ENCODE measurements at places on chromosomes 6 and 20.

GRCh38 chr20:48791014-48791413 is 36.8 kb downstream of the PREX1 start:
- no peak for DNase-seq

DNA sequence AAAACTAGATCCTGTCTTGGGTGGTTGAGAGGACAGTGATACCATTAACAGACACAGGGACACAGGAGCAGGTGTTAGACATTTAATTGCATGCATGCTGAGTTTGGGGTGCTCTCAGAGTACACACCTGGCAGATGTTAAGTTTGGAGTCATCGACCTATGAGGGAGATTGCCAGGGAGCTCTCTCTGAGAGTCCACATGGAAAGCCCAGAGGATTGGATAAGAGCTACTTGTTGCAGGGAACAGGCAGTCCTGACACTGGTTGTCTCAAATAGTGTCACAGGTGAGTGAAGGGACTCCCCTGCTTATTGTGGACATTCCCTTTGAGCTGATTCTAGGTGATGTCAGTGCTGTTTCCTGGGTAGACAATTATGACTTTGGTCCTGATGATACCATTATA is 3.1 kb downstream of the ATRN start:
- no peak for DNase-seq

- DNase-seq = no peak
Observed at GRCh38 chr6:3422435-3423070, 34.3 kb downstream of the SLC22A23 start.

- DNase-seq = no peak
Observed at GRCh38 chr6:168313431-168314011, 6.1 kb downstream of the DACT2 start.

- peak; percentile 2 for DNase-seq
Observed at GRCh38 chr6:107490566-107491137, 735 bp downstream of the SOBP start.

DNA sequence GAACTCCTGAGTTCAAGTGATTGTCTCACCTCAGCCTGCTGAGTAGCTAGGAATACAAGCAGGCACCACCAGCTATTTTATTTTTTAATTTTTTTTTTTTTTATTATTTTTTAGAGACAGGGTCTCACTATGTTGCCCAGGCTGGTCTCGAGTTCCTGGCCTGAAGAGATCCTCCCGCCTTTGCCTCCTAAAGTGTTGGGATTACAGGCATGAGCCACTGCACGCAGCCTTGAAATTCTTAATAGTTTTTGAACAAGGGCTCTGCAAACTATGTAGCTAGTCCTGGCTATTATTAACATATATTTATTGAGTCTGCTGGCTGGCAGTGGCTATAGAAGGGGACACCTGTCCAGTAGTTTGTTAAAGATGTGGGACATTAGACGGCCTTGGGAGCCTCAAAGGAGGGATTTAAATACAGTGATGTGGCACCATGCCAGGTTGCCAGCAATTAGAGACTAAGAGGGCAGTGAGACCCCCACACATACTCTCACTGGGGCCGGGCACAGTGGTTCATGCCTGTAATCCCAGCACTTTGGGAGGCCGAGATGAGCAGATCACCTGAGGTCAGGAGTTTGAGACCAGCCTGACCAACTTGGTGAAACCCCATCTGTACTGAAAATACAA is 21.1 kb upstream of the TAF8 start:
- DNase-seq = no peak

DNA sequence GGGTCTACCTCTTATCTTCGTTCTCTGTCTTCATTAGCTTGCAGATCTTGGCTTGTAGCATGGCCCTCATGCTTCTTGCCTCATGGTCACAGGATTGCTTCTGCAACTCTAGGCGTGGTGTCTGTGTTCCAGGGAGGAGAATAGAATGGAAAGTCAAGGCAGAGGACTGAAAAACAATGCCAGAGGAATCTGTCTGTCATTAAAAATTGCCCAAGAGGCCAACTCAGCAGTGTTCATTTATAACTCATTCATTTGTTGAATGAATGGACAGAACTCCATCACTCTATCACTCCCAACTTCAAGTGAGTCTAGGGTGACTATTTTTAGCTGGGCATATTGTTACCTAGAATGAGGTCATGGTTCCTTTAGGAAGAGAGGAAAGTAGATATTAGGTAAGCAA is 179.6 kb downstream of the UST start:
- no peak for DNase-seq

DNA sequence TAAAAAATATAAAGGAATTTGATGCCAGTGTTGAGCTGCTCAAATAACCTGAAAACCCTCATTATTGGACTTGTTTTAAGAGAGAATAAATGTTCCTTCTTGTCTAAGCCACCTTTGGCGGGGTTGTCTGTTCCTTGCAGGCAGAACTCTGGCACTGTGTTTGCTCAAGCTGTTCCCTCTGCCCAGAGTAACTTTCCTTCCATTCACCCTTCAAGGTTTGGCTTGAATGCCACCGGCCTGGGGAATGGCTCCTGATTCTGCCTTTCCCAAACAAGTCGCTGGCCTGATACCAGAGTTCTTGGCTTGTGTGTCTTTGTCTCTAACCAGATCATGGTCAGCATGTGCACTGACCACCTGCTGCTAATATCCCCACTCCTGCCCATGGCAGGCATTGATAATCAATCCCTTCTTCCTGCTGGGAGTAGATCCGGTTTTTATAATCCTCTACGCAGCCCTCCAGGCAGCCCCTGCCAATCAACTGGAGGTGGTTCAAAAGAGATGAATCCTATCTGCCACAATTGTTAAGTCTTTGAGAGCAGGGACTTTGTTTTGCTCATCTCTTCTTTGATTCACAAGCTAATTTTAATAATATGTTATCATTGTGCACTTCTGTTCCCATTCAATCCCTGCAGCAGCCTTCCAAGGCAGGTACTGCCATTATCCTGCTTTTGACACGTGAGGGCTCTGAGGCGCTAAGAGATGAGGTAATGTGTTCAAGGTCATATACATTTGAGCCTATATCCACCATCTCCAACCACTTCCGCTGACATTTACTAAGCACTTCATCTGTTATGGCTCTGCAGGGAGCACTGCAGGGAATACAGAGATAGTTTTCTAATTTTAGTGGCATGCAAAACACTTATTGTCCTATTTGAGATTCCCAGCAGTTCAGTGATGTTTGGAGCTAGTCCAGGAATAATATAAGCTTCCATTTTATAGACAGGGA is 3.1 kb upstream of the CCM2L start:
- no peak for DNase-seq

- DNase-seq = no peak
Observed at GRCh38 chr6:20751293-20751935, 217.2 kb downstream of the CDKAL1 start.

DNA sequence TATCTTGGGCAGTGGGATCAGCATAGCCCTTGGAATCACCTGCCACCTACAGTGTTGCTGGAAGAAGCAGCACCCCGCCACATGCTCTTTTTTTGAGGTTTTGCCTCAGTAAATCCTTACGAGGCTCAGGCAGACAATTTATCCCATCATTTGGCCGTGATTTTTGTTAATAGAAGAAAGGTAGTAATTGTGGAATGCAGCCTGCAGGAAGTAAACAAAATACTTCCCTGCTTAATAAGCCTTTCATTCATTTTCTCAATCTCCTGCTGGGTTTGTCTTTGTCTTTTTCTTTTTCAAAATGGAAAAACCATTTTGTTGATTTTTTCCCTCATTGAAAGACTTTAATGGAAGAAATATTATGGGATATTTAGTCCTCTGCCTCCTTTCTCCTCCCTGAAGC is 93.7 kb upstream of the CD83 start:
- no peak for DNase-seq

GRCh38 chr6:148316308-148316707 is 26.3 kb upstream of the SASH1 start:
- DNase-seq = no peak

GRCh38 chr20:2429051-2429450 is 41.5 kb downstream of the SNRPB start:
- DNase-seq = no peak

- DNase-seq = no peak
Observed at GRCh38 chr20:59446376-59446775, 146.0 kb downstream of the EDN3 start.

GRCh38 chr6:148445620-148446019 is 103.0 kb downstream of the SASH1 start:
- no peak for DNase-seq

- no peak for DNase-seq
Observed at GRCh38 chr20:20823476-20823881, 111.0 kb upstream of the RALGAPA2 start.

- no peak for DNase-seq
Observed at GRCh38 chr6:166433096-166433495, 50.4 kb upstream of the MPC1 start.

DNA sequence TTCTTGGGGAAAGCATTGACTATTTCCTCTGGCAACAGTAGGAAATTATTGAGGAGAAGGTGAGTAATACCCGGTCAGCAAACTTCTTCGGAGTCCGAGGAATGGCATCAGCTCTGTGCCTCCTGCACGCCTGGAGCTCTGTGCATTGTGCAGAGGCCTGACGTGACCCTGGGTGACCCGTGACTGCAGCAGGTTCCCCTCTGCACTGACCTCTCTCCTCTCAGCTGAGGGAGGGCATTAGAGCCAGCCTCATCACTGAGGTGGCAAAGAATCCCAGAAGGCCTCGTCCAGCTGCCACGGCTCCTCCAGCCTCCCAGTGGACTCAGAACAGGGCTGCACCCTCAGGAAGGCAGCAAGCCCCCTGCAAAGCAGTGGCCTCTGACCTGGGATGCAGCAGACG is 502.9 kb downstream of the CD83 start:
- DNase-seq = no peak

DNA sequence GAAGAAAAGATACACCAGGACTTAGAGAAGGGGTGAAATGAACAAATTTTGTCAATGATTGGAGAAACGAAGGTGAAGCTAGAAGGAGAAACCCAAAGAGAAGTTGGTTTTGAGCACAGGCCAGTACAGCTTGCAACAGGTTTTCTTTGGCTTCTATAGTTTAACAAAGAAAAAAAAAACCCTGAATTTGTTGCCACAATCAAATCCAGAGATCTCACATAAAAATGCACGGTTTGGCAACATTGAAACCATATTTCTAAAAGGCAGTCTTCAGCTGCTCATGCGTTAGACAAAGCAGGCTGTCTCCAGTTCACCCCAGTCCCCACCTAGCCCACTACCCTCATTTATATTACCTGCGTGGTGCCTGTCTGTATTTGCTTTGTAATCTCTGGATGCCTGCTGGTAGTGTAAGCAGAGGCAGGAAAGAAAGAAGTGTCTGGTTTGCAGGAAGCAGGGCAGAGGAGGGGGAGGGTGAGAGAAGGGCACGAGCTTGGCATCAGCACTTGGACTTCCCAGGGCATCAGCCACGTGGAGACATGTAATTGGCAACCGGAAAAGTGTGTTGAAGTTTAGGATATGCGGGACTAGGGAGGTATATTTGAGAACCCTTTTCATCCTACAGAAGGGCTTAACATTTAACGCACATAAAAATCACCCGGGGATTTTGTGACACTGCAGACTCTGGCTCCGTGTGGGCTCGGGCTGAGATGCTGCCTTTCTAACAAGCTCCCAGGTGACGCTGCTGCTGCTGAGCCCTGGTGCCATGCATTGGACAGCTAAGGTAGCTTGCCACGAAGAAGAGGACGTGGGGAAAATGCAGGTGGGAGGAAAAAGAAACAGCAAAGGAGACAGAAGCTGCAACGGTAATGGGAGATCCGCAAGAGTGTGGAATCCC is 14.4 kb downstream of the PFDN4 start:
- DNase-seq = no peak

DNA sequence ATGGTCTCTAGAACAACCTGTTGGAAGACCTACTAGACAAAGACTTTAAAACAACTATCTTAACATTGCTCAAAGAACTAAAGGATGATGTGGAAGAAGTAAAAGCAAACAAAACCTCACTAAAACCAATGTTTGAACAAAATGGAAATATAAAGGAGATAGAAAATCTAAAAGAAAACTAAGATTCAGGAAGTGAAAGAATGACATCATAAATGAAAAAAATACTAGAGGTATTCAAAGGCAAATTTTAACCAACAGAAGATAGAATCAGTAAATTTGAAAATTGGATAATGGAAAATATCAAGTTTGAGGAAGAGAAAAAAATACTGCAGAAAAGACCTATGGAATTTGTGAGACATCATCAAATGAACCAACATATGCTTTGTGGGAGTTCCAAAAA is 914.1 kb upstream of the GJE1 start:
- DNase-seq = no peak

DNA sequence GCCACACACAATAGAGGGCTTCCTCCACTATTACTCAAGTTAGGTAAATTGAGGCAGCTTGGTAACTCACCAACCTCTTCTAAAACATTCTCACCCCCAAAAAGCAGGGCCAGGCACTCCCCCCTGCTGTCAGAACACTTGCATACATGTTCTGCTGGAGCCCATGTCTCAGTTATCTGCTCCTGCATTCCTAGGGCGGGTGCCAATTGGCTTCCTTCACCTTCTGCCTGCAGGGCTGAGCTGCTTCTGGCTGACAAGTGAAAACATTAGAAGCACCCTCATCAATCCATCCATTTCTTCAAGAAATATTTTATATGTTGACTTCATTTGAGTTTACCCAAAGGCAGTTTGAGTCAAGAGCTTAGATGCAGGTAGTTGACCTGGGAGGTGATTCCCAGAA is 4.5 kb upstream of the ENTPD6 start:
- no peak for DNase-seq

DNA sequence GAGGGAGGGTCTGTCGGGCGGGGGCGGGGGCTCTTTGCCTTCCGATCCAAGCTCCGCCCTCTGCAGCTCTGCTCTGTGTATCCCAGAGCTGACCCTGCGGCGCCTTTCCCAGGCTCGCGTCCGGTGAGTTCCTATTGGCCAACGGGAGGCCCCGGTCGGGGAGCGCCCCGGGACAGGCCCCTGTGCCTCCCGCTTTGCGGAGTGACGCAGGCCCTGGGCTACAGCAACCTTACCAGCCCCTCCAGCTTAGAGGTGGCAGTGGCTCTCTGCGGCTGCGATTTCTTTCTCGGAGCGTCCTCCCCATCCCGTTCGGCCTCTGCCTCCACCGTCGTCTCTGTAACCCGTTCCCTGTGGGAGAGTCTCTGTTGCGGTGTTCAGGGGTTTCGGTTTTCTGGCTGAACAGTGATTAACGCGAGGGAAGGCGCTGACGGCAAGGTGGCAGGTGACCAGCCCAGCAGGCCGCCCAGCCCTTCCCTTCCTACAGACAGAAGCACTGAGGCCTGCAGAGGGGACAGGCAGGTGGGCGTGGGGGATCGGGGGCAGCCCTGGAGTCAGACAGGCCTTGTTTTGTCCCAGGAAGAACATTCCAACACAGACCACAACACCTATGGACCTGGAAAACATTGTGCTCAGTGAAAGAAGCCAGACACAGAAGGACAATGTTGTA is 18.1 kb upstream of the CEBPB start:
- no peak for DNase-seq

DNA sequence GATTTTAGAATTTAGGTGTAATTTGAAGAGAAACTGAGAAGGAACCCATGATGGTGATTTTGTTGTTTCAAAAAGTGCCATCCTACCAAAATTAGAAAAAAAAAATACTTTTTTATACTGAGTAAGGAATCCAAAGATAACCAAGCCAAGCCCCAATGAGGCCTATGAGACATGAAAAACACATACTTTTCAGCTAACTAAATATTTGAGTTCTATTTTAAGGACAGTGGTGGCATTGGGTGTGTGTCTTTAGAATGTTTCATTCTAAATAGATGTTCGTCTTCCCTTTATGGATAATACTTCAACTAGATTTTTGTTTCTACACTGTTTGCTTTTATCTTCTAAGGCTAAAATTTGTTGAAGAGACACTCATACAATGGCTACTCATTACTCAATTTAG is 9.6 kb downstream of the CD24 start:
- DNase-seq = no peak

Data from stimulated activated CD4-positive, alpha-beta T cell treated with anti-CD3 and anti-CD28 coated beads, Interleukin-1b, Interleukin-23, amount 100 ng/mL, for 4 hours (primary cell).